Stimulated activated CD4-positive, alpha-beta T cell treated with anti-CD3 and anti-CD28 coated beads, Interleukin-2, amount 100 ng/mL, for 48 hours (primary cell): ENCODE measurements at places on chromosomes 12 and 14.

DNA sequence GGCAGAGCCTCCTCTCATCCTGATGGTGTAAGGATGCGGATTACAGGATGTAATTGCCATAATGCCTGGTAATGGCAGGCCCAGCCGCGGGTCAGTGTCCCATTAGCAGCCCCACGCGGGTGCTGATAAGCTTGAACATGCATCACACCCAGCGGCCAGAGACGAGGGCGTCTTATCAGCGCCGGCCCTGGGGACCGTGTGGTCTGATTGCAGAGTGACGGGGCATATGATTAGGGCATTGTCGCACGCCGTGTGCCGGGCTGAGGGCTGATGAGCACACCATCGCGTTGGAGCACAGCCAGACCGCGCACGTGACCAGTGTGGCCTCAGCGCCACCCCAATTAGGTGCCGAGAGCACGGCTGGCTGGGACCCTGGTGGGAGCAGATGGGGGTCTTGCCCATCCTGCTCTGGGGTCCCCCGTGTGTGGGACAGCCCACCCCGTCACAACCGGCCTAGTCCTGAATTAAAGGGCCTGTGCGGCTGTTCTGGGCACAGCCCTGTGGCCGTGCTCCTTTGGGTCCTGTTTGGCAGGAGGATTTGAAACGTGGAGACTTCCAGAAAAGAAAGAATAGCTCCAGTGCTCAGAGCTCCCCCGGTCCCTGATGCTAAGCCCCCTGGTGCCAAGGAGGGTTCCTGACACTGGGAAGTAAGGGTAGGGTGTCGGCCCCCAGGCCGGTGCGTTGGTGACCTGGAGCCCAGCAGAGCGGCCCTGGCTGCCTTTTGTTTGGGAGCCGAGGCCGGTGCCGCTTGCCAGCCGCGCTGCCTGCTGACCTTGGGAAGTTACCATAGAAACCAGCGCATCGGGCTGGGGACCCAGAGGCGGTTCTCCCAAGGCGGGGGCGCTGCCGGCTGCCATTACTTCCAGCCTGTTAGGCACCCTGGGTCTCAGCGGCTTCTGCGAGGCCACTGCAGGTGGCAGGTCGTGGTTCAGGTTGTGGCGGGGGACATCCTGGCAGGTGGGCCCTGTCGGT lies 20.7 kb downstream of the KIF26A start:
- DNase-seq: no peak

DNA sequence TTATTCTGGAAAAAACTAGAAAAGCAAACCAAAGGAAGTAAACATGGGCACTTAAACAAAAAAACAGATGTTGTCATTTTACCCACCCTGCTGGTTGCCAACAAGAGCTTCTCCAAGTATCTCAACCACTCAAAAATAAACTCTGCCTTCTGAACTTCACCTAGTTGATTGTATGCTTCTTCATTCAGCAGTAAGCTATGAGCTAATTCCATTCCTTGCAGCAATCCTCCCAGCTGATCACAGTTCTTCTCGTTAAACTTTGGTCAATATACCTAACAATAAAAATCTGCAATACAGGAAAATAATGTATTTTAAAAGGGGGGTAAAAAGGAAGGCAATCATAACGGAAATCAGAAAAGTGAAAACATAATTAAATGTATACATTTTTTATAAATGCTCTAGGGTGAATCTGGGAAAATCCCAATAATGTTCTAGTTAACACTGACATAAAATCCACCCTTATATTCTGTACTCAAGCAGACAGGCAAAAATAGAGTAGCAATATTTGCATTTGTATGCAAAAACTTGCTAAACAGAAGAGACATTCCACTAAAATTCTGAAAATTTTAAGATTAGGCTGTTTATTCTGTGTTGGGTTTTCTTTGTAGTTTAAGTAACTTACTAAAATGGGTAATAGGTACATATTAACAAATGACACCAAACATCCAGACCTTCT lies 17.4 kb downstream of the HEATR5A start:
- DNase-seq: no peak

- DNase-seq: no peak
Observed at GRCh38 chr14:53450871-53451270, 297.7 kb upstream of the DDHD1 start.

GRCh38 chr12:89155826-89156225 lies 196.5 kb downstream of the DUSP6 start:
- no peak for DNase-seq

DNA sequence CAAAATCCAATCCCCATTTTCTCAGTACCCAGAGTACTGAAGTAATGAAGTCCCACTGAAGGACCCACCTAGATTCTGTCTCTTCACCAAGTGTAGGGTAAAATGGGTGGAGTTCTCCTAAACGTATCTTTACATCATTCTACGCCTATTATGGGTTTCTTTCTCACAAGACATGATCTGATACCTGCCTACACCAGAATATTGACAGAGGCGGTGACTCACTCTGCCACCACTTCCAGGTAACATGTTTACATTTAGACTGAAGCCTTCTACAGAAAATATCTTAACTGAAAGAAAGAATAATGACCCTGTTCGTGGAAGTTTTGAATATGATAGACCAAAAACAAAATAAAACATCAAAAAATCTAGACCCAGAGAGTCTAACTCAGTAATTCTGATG lies 89.8 kb downstream of the BTG1 start:
- no peak for DNase-seq

DNA sequence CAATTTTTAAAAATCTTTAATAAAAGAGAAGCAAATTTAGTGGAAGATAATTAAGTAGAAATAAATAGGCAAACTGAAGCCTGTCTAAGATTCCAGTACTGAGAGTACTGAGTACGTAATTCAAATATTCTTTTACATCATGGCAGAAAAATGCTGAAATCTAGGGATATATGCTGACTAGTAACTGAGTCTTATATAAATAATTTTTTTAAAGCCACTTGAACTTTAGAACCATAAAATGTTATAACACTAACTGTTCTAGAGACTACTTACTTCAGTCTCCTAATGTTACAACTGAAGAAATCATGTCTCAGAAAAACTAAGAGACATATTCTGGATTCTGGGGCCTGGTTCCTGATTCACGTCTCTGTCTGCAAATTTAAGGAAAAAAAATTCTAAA lies 230.6 kb upstream of the PLEKHG7 start:
- DNase-seq: no peak

- DNase-seq: no peak
Observed at GRCh38 chr14:84998216-84998615, 531.7 kb upstream of the FLRT2 start.

DNA sequence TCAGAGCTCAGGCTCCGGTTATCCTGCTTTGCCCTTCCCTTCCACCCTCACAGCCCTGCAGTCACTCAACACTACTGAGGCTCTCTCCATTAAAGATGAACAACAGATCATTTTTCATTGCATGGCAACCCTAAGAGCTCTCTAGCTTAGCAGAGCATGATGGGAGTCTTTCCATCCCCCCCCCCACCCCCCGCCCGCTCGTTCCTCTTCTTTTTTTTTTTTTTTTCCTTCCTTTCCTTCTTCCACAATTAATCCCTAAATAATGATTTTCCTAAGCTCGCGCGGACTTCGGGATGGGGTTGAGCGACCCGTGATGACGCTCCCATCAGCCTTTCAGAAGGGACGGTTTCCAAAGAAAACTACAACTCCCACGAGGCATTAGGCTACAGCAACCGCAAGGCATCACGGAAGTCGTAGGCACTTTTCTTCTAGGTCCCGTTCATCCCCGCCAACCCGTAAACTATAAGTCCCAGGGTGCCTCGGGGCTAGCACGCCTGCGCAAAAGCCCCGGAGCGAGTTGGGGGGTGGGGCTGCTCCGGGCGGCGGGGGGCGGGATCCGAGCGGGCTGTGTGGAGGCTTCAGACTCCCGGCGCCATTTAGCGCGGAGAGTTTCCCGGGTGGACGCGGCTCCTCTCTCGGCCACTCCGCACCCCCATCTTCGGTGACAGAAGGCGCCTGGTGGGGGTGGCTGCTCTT lies at the start of gene WNK1:
TSS of gene WNK1 (plus strand) at position 581 of the 696 bp plus-strand sequence. CDS start 987 bp downstream, outside the sequence.
- peak; percentile 96 for DNase-seq

DNA sequence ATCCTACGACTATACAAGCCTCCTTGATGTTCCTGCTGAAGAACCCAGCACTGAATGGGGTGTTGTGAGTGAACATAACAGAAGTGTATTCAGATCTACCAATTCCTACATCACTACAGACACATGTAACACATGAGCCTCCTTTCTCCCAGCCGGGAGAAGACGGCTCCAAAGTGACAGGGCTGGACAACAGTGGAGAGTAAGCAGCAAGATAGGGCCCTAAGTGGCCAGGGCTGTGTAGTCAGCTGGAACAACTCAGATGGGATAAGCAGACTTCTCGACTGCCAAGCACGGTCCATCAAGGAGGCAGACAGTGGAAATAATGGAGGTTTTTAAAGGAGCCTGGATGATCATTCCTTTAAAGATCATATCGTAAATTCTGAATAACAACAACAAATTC lies 73.5 kb downstream of the TTC7B start:
- no peak for DNase-seq

- no peak for DNase-seq
Observed at GRCh38 chr12:79546466-79547043, 144.2 kb downstream of the PAWR start.

- no peak for DNase-seq
Observed at GRCh38 chr12:124498275-124499189, 68.9 kb downstream of the NCOR2 start.

- no peak for DNase-seq
Observed at GRCh38 chr12:55982319-55982936, 8.6 kb downstream of the RAB5B start.

GRCh38 chr12:66627270-66627987 lies 51.4 kb downstream of the GRIP1 start:
- no peak for DNase-seq
